ENCODE measurements at places on chromosomes 13 and 19. TPM values are rescaled to one million over a fixed set of nuclear protein-coding genes. Genes with fewer than 3 reads are reported as not detected.

KLK2 gene
- not detected for polyA plus RNA-seq

CYP4F8 gene
- polyA plus RNA-seq = not detected

GRIK5 gene
- polyA plus RNA-seq = 0.40 TPM

ZNF528 gene
- polyA plus RNA-seq = 41.8 TPM

CRB3 gene
- not detected for polyA plus RNA-seq

CCDC169 gene
- 3.8 TPM for polyA plus RNA-seq

C19orf33 gene
- polyA plus RNA-seq = not detected

FRY gene
- polyA plus RNA-seq = 59.7 TPM

PABPC3 gene
- polyA plus RNA-seq = 0.21 TPM

ZNF581 gene
- 0.74 TPM for polyA plus RNA-seq

KIR2DL3 gene
- polyA plus RNA-seq = not detected

TTYH1 gene
- polyA plus RNA-seq = 45.6 TPM

PEAK3 gene
- polyA plus RNA-seq = not detected

STXBP2 gene
- polyA plus RNA-seq = 24.6 TPM

CCL25 gene
- polyA plus RNA-seq = not detected

ZNF726 gene
- polyA plus RNA-seq = 6.8 TPM

SYNE4 gene
- polyA plus RNA-seq = 3.4 TPM

ZNF723 gene
- polyA plus RNA-seq = 11.7 TPM

GRK1 gene
- polyA plus RNA-seq = not detected

ZNF99 gene
- 0.42 TPM for polyA plus RNA-seq

FARP1 gene
- polyA plus RNA-seq = 19.4 TPM

NCR1 gene
- polyA plus RNA-seq = not detected

TSKS gene
- not detected for polyA plus RNA-seq

C19orf81 gene
- polyA plus RNA-seq = not detected

PSG7 gene
- polyA plus RNA-seq = not detected

FXYD1 gene
- polyA plus RNA-seq = 6.4 TPM

All from Purkinje cell (primary cell).